Muscle of leg (tissue), 16 donors: ENCODE measurements at places on chromosomes 1 and 21.

- no peak for DNase-seq
Measured at GRCh38 chr21:38777015-38777414, 28.7 kb upstream of the ETS2 start.

GRCh38 chr21:33951276-33952178 is 35.9 kb upstream of the ATP5PO start:
- no peak for DNase-seq

DNA sequence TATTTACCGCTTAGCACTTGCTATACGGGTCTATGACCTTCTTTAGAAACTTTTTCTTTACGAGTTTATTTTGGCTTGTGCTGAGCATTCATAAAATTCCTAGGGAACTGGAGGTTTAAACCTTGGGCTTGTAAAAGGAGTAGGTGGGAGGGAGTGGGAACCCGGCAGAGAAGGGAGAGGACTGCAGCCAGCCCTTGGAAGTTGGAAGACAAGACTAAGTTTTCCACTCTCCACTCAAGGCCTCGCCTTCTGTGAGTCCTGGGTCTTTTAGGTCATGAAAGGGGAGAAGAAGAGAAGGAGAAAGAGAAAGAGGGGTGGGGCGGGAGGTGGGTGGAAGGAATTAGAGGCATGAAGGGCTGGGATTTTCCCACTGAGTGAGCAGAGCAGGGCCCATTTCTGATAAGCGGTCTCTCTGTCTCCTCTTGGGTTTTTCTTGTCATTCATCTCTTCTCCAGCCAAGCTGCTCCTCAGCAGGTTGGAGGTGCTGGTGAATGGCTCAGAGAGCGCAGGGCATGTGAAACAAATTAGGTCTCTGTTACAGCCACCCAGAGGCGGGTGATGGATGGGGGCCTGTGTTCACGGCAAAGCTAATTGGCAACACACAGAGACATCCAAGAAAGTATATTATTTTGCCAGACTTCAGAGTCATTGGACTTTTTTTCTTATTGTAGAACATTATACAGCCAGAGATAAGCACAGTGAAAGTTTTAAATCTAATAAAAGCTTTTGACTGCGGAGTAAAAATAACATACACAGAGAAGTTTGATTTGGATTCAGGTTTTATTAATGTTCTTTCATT is 247.3 kb downstream of the FOXD2 start:
- DNase-seq: peak; percentile 79

- DNase-seq: peak; percentile 35
Measured at GRCh38 chr1:220803401-220804201, 16.9 kb downstream of the MTARC1 start.
